ENCODE measurements at places on chromosomes 5 and 9.

GRCh38 chr9:32918628-32919027 lies 82.8 kb downstream of the APTX start:
- DNase-seq: no peak

- DNase-seq: no peak
Measured at GRCh38 chr5:148465381-148466235, 81.8 kb downstream of the FBXO38 start.

DNA sequence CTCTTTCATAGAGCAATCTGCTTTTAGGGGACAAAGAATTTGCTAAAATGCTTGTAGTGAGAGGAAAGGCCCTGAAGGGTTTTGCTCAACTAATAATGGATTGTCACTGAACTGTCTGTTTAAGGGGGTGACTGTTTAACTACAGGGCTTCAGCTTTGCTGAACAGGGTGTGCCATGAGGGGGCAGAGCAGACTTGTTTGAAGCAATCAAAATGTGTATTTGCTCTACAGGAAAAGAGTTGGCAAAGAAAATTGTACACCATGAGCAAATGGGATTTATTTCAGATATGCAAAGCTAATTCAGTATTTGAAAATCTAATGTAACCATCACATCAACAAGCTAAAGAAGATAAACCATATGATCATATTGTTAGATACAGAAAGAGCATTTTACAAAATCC lies 154.3 kb downstream of the GABRG2 start:
- DNase-seq: no peak

GRCh38 chr5:175120412-175120811 lies 323.6 kb downstream of the DRD1 start:
- no peak for DNase-seq

DNA sequence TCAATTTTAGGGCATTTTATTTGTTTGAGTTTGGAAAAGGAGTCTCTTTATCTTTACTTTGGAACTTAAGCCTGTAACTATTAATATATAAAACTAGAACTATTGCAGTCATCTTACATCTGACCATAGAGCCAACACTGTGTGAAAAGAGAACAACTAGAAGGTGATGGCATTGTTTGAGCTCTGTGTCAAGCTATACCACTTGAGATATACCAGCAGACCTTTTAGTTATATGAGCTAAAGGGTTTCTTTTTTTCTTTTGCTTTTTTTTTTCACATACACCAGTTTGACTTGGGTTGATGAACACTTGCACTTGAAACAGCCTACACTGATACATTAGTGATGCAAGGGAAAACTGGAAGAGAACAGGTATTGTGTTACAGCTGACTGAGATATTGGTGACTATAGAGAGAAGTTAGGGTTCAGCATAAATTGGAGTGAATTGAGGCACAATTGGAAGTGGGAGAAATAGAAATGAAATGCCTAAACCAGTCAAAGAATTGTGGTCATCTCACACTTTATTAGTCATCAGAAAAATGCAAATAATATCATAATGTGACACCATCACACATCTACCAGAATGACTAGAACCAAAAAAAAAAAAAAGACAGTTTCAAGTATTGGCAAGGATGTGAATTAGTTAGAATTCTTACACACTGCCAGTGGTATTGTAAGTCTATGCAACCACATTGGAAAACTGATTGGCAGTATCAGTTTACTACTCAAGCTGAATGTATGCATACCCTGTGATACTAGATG lies 60.9 kb downstream of the ADRB2 start:
- no peak for DNase-seq

DNA sequence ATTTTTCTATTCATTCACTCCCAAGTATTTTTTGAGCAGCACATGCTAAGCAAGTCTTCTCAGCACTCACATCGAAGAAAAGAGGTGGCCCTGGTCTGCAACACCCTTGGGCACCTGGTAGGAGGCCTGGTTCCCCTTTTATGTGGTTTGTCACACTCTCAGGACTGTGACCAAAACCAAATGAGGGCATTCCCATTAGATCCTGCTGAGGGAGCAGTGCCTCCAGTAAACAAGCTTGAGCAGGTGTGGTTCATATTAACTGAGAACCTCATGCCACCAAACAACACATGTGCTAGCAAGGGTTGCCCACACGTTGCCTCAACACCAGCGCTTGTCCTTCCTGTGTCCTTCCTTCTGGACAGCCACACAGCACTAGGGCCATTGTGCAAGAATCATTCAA lies 26.9 kb upstream of the SYK start:
- no peak for DNase-seq

GRCh38 chr9:100652850-100653249 lies 75.0 kb downstream of the CAVIN4 start:
- no peak for DNase-seq

DNA sequence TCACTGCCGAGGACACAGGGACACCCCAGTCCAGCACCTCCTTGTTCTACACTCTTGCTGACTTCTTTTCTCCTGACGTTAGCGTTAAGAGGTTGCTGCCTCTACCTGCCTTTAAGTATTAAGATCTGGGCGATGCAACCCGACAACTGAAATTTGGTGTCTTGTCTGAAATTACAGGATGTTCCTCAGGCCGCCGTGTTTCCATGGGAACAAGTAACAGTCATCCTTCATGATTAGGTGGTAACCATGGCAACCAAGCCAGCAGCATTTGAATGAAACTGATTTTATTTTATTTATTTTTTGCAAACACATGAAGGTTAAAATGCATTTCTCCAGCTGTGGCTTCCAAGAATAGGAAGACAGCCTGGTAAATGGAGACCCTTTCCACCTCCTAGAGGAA lies 20.8 kb downstream of the DAB2IP start:
- no peak for DNase-seq

GRCh38 chr9:133705576-133705975 lies 32.6 kb downstream of the SARDH start:
- no peak for DNase-seq

DNA sequence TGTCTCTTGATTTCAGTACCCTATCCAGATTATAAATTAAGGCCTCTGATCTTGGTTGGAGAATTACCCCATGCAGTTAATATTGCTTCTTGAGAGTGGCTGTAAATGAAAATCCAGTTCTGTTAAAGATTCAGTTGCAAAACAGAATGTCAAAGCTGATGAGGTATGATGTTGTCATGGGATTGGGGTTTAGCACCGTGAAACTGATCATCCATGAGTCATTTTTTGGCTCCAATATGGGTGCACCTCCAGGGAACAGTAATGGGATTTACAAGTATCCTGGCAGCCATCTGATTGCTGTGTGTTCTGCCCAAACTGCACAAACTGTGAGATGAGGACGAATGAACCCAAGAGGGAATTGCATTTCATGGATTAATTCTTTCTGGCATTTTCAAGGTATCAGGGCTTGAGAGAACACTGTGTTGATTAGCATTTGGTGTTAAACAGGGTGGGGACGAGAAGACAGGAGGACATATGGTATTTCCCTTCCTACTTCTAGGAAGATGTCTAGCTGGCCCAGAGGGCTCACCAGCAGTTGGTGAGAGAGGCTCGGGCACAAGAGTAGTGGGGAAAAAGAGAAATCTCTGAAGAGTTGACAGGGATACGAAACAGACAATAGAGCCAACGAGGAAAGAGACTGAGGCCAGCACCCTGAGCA lies 214.7 kb downstream of the GAS1 start:
- DNase-seq: no peak

DNA sequence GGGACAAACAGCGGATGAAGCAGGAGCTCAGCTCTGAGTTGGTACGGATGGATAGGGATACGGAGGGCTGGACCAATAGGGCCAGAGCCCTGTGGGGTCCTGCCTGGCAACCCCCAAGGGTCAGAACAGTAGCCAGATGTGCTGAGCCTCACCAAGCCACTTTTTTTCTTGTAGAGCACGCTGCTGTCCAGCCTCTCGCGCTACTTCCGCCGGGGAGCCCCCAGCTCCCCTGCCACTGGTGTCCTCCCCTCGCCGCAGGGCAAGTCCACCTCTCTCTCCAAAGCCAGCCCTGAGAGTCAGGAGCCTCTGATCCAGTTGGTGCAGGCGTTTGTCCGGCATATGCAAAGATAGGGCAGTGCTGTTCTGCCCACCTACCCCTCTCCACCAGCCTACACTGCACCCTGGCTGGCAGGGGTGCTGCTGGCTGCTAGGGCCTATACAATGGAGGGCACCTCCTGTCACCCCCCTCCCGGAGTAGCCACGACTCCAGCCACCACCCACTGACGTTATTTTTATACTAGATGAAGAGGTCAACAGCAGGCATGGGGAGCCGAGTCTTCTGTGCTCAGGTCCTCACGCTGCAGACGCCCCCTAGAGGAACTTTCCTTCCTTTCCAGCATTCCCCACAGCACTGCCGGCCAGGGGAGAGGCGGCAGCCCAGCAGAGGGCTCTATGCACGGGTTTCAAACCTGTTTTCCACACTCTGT lies 21.6 kb downstream of the SH3GLB2 start:
- peak; percentile 34 for DNase-seq

- DNase-seq: no peak
Measured at GRCh38 chr5:43780586-43780985, 177.6 kb downstream of the NNT start.

DNA sequence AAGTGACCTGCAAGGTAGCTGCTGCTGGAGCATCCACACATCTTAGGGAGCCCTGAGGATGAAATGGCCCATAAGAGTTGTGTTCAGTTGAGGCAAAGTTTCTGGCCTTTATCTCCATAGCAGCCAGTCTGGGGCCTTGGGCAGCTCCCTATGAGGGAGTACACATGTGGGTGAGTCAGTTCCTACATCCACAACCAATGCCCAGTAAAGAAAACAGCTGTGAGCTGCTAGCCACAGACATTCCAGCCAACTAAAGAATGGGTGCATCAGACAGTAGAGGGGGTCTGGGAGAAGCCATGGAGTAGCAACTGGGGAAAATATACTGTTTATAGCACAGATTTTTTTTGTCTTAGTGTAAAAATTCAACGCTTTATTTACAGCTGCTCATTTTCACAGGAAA lies 720.7 kb downstream of the TLE1 start:
- DNase-seq: no peak

GRCh38 chr5:31485376-31486207 lies 46.3 kb downstream of the DROSHA start:
- DNase-seq: no peak

DNA sequence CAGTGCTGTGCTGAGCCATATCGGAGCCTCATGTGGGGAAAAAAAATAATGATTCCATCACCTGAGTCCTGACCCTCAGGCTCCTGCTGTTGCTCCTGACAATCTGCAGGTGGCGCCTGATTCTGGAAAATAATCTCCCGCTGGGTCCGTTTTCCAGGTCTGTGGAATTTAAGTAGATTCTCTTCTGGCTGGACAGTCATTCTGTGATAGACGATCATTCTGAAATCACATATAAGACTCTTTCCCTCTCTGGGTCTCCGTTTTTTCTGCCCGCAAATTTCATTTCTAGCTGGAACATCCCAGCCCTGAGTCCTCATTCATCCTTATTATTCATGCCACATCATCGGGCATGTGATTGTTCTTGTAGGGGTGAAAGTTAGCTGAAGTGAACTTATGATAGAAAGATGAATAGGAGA lies 22.1 kb upstream of the STXBP1 start:
- DNase-seq: no peak

- DNase-seq: no peak
Measured at GRCh38 chr9:573691-574410, 267.6 kb upstream of the DMRT1 start.

DNA sequence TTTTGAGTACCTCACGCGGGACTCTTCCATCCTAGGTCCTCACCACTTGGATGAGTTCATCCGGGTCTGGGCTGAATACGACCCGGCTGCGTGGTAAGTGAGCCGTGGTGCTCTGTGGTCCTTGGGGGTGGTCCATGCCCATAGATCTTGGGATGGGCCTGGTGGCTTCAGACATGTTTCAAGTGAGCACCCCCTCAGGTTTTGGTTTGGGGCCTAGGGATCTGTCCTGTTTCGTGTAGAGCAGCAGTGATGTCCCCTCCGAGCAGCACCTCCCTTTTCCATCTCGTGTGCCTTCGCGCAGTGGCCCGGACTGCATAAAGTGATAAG lies 218.9 kb downstream of the CACNA1B start:
- peak; percentile 1 for DNase-seq

DNA sequence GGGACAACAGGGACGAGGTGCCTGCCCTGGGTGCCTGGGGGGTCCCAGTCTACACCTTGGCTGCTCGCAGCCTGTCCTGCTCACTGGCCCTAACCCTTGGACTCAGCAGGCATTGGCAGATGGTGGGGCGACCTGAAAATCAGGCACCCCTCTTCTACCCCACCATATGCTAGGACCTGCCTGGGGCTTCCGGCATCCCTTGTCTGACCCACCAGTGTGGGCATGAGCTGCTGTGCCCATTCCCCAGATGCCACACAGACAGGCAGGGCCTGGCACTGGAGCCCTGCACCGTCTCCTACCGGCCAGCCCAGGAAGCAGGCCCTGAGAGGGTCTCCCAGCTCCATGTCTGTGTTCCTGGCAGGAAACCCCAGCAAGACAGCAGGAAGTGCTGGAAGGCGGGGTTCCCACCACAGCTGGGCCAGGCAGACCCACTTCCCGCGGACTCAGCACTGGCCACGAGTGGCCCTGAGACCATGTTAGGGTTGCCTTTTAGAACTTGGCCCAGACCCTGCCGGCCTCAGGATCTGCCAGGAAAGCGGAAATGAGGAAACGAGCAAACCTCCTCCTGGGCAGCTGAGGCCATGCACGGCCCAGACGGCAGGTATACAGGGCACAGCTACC lies 3.1 kb downstream of the NINJ1 start:
- no peak for DNase-seq

DNA sequence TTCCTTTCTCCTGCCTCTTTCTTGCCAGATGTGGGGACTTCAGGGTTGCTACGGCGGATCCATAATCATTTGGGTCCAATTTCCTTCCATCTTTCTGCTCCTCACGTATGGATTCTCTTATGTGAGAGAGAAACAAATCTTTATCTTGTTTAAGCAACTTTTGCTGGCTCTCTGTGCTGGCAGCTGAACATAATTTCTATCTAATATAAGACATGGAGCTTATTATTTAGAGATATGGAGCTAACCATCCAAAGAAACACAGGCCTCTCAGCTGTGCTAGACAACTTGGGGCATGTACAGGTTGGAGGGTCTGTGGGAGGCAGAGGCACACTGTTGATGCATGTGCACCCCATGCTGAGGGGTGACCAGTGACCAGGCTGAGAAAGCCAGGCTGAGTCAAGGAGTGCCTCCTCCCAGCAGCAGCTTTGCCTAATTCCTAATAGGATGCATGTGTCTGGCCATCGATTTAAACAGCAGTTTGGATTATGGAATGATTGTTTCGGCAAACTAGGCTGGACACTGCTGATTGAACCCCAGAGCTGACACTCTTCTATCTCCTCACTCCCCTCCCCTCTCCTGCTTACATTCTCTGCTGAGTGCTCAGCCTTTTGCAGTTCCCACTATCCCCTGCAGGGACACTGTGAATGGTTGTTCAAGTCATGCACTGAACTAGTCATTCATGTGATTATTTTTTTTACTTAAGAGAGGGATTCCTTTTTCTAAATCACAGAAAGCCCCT lies 195.8 kb downstream of the ERCC6L2 start:
- no peak for DNase-seq

- no peak for DNase-seq
Measured at GRCh38 chr9:107768224-107768623, 278.7 kb upstream of the KLF4 start.

All from stimulated activated naive CD8-positive, alpha-beta T cell treated with anti-CD3 and anti-CD28 coated beads, Interleukin-15, amount 100 ng/mL, for 72 hours (primary cell).